ENCODE measurements at places on chromosomes 5 and 9.

DNA sequence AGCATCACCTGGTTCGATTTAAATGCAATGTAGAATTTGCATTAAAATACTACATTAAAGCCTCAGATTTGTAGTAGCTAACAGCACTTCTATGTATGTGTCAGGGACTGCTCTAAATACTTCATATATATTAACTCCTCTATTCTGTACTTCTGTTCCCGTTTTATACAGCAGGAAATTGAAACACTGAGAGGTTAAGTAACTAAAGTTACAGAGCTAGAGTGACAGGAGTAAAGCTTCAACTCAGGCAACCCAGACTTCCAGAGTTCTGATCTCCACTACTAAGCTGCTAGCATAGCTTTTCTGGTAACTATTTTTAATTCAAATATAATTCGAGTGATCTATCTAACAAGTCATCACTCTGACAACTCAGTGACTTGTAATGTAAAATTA, 619 bp upstream of the APC start:
- peak; percentile 12 for DNase-seq

DNA sequence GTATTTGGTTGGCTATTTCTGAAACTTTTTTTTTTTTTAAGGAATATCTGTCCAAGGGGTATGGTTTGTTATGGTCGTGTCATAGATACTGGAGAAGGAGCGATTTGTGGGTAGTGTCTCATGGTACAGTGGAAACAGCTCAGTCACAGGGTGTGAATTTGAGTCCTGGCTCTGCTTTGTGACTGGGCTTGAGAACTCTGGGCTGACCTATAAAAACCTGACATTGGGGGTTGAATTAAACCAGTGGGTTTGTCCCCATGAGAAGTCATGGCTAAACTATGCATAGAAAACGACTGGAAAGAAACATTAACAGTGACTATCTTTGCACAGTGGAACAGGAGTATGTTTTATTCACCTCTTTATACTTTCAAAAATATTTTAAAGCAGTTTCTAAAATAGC, 54.7 kb downstream of the MACROH2A1 start:
- DNase-seq, result no peak

- DNase-seq, result no peak
Measured at GRCh38 chr9:33130961-33131789, 36.0 kb downstream of the B4GALT1 start.

- DNase-seq, result no peak
Measured at GRCh38 chr5:100131161-100131560, 404.0 kb upstream of the FAM174A start.

DNA sequence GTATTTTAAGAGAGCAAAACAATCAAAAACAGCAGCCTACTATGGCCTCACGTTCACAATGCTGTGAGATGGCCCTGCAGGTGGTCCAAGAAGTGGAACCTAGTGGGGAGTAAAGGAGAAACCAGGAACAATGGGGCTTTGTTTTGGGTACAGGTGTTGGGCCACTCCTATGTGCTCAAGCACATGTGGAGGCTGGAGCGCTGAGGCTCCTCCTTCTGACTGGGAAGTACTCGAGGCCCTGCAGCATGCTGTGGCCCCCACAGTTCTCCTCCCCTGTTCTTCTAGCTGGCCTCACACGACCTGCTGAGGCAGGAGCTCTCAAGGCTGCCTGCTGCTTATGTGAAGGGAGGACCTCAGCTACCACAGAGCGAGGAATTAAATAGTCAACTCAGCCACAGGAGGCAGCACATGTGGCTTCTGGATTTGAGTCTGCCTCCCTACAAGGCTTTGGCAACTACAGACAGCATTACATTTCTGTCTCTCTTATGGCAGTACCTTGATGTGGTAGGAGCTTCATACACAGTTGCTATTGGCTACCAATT, 482.3 kb downstream of the SPOCK1 start:
- DNase-seq, result no peak

DNA sequence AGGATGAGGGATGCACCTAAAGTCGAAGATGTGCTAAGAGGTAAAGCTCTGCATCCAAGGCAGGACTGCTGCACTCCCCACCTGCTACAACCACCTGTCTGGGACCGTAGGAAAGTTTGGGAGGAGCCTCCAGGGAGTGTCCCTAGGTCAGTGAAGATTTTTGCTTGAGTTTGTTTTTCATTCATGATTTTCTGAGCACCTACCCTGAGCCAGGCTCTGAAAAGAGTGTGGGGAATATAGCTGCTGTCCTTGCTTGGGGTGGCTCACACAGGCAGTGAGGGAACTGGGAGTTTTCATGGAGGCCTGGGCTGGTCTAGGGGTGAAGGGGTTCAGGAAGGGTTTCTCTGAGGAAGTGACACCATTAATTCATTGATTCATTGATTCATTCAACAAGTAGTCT, 48.9 kb downstream of the SAR1B start:
- DNase-seq, result no peak

GRCh38 chr5:99379187-99379586, 450.4 kb upstream of the CHD1 start:
- DNase-seq, result no peak

- DNase-seq, result no peak
Measured at GRCh38 chr9:4600368-4600767, 61.7 kb upstream of the PLPP6 start.

DNA sequence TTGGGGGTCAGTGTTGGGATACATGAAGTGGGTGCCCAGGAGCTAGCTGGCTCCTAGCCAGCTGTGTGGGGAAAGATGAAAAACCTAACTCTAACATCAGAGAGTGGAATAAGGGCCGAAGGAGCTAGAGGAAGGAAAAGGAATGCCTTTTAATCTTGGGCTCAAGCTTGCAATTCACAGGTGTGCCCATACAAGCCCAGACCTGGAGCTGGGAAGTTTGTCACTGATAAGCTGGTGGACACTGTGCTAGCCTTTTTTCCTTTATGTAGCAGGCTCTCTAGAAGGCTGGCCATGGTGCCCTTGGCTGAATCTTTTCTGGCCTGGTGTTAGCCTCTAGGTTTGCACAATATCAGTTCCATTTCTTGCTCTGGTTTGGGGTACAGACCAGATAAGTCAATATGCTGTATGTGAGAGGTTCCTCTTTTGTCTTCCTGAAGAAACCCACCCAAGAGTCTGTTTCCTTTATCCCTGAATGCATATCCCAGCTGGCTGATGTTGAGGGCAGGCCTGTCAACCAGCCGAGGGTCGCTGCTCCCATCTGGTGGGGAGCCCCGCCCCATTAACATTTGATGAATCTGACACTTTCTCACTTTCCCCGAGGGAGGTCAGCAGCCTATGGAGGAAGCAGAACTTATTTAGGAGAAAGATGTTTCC, 92.4 kb upstream of the CXCL14 start:
- DNase-seq, result no peak

- DNase-seq, result no peak
Measured at GRCh38 chr5:90983148-90983547, 400.0 kb downstream of the ARRDC3 start.

DNA sequence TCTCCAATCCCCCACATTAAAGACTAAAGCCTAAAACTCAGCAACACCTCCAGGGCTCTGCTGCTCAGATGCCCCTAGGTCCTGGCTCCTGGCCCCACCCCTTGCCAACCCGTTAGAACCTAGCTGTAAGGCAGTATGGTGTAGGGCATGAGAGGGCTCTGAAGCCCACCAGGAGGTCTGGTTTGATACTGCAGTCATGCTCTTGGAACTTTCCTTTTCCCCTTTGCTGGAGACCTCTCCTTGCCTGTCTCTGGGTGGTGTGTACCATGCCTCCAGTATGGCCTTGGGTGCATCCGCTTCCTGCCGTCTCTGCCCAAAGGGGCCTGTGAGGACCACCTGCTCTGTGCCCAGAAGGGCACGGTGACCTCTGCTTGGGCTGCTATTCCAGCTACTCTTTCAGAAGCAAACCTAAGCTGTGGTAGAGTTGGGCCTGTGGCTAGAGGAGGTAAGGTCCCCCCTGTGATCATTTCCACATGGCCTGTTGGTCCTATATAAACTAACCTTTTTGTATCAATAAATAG, 3.5 kb downstream of the TENT4A start:
- DNase-seq, result no peak
